Keratinocyte (primary cell): ENCODE measurements at places on chromosomes 7 and 10.

GRCh38 chr7:138720286-138720685 lies 19.1 kb upstream of the SVOPL start:
- DNase-seq = no peak

- no peak for DNase-seq
Observed at GRCh38 chr7:135454060-135454459, 55.8 kb downstream of the CNOT4 start.

- no peak for DNase-seq
Observed at GRCh38 chr7:67890316-67890715, 893.7 kb downstream of the TYW1 start.

GRCh38 chr10:113982769-113983168 lies 60.9 kb upstream of the ADRB1 start:
- no peak for DNase-seq

- DNase-seq = no peak
Observed at GRCh38 chr7:107996072-107996882, 6.7 kb downstream of the LAMB1 start.

DNA sequence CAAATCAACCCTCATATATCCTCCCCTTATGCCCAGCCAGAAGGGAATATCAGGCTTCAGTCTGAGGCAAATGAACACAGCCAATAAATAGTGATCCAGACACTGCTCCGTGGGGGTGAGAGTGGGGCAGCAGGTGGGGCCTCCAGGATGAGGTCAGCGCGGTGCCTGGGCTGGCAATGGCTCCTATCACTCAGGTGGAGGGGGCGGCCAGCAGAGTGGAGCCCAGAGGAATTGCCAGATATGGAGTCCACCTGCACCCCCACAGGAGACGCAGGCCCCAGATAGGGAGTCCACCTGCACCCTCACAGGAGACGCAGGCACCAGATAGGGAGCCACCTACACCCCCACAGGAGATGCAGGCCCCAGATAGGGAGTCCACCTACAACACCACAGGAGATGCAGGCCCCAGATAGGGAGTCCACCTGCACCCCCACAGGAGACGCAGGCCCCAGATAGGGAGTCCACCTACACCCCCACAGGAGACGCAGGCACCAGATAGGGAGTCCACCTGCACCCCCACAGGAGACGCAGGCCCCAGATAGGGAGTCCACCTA lies 78.0 kb upstream of the PPP2R2D start:
- DNase-seq = no peak

- no peak for DNase-seq
Observed at GRCh38 chr7:21922605-21923004, 23.1 kb downstream of the CDCA7L start.

DNA sequence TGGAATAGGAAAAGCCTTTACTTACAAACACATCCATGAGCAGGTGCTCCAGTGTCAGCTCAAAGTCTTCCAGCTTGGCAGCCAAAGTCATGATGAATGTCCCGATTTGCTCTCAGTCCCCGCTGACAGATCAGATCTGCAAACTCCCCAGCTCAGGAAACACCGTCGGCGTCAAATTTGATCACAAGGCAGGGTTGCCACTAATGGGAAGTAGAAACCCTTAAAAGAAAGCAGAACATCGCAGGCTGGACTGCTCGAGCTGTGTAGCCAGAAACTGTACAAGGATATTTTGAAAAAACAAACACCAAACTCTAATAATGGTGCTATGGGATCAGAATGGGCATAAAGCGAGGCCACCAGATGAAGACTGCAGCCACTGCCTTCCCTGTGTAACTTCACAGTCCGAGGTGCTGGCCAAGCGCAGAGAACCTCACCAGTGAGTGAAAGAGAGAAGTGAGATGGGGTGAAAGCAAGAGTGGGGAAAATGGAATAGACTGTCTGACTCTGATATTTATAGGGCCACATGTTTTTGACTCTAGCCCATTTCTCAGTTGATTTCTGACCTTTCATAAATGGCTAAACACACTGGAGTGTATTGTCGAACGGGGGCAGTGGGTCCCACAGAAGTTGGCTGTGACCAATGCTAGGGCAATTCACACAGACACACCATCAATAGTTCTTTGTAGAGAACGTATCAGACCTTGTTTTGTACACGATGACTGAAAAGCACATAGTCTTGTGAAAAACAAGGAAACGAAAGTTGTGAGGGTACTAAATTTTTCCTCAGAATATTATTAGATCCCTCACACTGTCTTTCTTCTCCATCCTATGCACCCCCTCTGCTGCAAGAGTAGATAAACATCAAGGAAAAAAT lies 306.2 kb downstream of the FRMD4A start:
- DNase-seq = no peak
